NCI-H1694 treated with DMSO at 0.1 percent for 48 hours (cell line): ENCODE measurements at places on chromosomes 11 and 22.

- no peak for DNase-seq
Measured at GRCh38 chr22:28831140-28832072, 31.0 kb upstream of the XBP1 start.

GRCh38 chr22:17717708-17718107, 56.6 kb downstream of the BID start:
- DNase-seq, result no peak

DNA sequence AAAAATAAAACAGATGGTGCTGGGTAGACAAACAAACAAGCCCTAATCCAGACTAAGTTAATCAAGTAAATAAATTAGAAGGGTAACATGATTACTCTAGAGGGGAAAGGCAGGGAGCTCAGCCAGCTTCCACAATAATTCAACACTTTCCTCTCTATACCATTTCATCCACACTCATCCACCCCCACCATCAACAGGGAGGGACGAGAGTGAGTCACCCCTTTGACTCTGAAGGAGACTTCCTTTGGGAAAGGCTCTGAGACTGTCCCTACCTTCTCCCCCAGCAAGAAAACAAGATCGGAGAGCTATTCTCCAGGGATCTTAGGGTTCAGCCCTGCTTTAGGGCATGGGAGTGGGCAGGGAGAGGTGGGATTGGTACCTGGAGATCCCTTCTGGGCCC, 33.1 kb downstream of the TRIM66 start:
- DNase-seq, result no peak

- no peak for DNase-seq
Measured at GRCh38 chr22:32850591-32851517, 49.3 kb downstream of the TIMP3 start.

GRCh38 chr11:130710497-130711012, 205.7 kb downstream of the SNX19 start:
- no peak for DNase-seq

- no peak for DNase-seq
Measured at GRCh38 chr22:20763630-20764470, 10.1 kb upstream of the SERPIND1 start.

GRCh38 chr11:113419454-113420003, 31.9 kb downstream of the ANKK1 start:
- DNase-seq, result peak; percentile 69

GRCh38 chr11:124442847-124443246, 2.6 kb downstream of the OR8B8 start:
- no peak for DNase-seq

DNA sequence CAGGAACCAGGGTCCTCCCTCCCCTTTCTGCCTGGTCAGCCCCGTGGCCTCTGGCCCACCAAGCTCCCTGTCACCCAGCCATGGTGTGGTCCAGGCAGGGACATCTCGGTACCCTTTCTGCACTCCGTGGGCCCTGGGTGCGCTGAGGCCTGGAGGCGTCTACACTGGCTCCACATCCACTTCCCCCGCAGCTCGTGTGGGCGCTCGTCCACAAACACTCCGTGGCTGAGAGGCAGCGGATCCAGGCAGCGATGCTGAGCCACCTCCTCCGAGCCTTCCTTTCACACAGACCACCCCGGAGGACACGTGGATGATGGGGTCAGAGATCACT, 16.1 kb downstream of the RNH1 start:
- DNase-seq, result no peak

DNA sequence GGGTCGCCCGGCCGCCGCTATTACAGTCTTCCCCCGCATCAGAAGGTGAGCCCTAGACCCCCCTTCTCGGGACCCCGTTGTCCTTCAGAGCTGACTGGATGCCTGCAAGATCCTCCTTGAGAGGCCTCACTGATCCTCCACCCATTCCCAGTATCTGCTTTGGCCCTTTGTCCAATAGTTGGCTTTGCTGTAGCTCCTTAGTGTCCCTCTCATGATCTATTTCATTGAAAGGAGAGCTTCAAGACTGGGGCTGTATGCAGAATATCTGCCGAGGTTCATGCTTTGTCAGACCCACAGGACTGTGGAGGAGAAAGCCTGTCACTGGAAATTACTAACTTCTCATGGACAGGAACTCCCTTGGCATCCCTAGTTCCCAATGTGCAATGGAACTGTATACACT, 499 bp downstream of the DLAT start:
- DNase-seq, result no peak

DNA sequence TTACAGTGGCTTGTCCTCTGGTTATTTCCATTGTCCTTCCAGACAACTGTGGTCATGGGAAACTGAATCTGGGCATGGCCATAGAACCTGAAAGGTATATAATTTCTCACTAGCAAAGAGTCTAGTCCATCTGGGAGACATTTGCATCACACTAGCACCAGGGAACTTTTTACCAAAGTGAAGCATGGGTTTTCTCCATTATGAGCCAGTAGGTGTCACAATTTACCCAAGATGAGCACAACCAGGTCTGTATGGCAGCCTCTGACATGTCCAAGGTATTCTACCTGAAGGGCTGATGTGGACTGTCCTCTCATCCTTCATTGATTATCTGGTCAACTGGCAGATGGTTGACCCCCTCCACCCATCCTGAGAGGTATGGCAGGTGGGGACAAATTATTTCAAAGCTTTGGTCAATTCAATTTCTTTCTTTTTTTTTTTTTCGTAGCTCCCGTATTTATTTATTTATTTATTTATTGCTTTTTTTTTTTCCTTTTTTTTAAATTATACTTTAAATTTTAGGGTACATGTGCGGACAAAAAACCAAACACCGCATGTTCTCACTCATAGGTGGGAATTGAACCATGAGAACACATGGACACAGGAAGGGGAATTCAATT, 425.9 kb downstream of the TMEM135 start:
- DNase-seq, result peak; percentile 12

- no peak for DNase-seq
Measured at GRCh38 chr11:39651857-39652461, 1807.5 kb downstream of the LRRC4C start.

DNA sequence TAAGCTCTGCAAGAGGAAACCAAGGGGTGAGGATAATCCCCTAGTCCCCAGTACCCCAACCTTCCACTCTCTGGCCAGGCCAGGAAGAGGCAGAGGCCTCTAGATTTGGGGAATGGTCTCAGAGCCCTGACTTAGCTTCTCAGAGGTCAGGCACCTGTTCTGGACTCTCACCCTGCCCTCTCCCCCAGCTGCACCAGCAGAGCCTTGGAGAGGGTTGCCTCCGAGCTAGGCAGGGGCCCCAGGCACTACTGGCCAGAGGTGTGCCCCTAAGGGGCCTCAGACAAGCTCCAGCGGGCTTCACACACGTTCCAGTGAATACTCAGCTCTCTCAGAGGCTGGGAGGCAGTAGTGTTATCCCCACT, 8.0 kb downstream of the FREY1 start:
- no peak for DNase-seq

- DNase-seq, result peak; percentile 67
Measured at GRCh38 chr11:94623120-94623735, 56.1 kb downstream of the PIWIL4 start.

- DNase-seq, result peak; percentile 74
Measured at GRCh38 chr11:70503468-70504221, 105.3 kb downstream of the CTTN start.

GRCh38 chr11:83044958-83045712, 26.6 kb downstream of the RAB30 start:
- DNase-seq, result no peak

DNA sequence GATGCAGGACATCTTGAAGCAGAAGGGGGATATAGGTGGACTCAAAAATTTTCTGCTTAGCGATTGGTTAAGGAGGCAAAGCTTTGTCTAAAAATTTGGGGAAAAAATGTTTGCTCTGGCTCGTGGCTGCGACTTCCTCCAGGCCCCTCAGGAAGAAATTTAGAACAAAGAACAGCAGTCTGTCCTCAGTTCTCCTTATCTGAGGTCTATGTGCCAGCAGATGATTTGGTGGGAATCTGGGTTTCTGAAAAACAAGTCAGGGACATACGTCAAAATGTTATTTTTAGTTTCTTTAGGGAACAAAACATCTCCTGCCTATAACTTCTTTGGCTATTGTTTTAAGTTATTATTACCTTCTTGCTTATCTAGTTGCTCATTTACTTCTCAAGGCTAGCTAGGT, 8.1 kb downstream of the OR6M1 start:
- DNase-seq, result no peak

DNA sequence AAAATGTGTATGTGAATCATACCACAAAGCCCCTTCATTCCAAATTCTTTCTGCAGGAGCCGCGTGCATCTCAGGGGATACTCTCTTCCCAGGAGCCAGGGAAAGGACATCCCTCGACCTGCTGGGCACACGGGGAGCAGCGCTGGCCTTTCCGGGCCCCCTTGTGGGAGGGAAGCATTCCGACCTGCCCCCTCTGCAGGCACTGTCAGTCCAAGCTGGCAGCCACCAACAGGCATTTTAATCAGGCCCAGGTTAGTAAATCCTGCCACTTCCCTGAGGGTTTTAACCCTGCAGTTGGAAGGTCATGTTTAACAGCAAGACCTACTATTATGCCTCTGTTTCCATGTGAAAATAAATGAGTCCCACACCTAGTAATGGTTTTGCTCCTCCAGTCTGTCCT, 391.5 kb downstream of the SHANK2 start:
- DNase-seq, result no peak

DNA sequence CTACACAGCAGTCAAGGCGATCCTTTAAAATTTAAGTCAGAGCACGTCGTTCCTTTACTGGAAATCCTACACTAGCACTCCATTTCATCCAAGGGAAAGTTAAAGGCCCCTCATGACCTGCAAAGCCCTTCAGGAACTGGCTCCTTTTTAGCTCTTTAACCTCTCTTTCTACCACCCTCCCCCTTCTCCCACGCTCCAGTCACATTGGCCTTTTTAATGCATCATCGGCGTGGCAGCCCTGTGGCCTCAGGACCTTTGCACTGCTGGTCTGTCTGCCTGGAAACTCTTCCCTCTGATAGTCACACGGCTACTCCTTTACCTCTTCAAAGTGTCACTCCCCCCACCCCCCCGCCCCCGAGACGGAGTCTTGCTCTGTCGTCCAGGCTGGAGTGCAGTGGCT, 1.2 kb upstream of the PTPN5 start:
- DNase-seq, result no peak

DNA sequence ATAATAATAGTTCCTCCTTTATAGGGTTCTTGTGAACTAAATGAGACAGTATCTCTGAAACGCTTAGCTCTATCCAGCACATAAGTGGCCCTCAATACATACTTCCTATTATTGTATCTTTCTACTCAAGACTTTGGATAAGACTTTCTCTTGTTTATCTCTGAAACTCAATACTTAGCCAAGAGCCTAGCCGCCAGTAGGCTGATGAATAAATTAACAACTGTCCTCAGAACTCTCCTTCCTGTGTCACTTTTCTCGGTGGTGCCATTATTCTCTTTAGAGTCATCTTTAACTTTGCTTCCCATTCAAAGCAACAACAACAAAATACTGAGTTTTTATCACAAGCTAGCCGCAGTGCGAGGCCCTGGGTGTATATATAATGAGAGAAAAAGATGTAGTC, 86.9 kb downstream of the FAM83F start:
- no peak for DNase-seq

DNA sequence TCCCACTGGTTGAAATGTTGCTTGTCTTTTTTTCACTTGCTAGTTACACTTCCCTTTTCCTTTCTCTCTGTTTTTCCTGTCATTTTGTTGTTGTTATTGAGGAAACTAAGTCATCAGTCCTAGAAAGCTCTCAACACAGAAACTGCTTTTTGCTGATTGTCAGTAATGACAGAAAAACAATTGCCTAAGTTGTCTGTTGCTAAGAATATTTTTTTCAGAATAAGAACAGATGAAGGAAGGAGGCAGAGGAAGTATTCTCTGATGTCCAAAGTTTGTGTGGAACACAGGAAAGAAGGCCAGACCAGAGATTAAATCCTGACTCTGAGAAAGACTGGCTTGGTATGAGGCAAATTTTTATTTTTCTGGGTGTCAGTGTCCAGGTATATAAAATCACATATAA, 163.3 kb downstream of the CASP12 start:
- no peak for DNase-seq

- no peak for DNase-seq
Measured at GRCh38 chr11:7589861-7590260, 76.1 kb downstream of the PPFIBP2 start.

DNA sequence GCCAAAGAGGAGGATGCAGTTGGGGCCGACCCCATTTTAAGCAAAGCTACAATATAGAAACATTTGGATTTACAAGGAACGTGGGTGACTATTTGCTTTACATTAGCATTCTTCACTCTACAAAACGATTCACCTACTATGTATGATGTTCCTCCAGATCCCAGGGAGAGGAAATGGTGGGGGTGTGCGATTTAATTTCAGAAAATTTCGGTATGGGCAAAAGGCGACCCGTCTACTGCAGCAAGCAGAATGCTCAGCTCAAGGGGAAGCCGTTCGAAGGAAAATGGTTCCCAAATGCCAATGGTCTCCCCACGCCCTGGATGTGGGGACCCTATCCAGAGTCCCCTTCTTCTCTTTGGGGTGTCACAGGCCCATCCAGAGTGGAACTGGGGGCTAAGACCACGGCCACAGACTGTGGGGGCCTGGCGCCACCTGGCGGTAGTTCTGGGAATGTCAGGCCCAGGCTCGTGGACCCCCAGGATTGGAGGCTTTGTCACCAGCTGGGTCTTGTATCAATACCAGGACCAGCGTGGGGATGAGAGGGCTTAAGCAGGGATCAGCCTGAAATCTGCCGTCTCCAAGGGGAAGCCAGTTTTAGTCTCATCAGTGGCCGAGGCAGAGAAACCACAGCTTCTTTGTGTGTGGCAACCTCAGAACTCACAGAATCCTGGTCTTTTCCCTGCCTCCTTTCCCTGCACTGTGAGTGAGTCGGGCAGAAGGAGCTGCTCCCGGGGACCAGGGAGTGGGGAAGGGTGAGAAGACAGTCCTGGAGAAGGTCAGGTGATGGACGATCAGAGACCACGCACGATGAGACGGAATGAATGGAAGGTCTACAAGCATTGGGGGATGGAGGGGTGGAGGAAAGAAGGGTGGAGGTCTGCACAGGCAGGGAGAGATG, 8.4 kb downstream of the LRRC10B start:
- DNase-seq, result no peak

DNA sequence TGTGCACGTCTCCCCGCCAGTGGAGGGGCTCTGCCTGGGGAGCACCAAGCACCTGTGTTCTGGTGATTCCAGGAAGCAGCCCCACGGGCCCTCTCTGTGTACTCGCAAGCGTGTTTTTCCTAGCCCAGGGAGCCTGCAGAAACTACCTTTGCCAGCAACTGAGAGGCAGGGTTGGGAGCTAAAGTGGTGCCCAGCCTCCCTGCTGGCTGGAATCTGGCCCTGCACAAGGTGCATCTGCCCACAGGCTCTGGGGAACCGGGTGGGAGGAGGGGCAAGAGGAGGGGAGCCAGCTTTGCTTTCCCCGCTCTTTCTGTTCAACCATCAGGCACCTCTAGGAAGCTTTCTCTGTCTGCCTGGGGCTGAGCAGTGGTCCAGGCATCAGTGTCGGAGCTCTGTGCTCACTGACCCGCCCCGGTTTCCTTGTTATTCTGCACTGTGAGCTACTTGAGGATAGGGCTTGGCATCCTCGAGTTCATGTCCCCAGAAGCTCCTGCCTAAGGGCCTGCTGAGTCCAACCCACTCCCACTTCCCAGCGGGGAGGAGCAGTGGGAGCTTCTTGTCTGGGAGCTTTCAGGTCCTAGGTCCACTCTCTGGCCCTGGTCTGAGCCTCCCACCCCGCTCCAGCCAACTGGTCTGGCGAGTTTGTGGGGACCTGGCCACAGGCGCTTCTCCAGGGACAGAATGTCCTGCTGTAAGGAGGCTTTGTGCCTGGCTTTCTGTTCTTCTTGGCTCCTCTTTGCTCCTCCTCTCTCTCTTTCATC, 14.9 kb downstream of the DAGLA start:
- DNase-seq, result peak; percentile 20

GRCh38 chr11:79249295-79249993, 191.4 kb downstream of the TENM4 start:
- DNase-seq, result no peak
